RWPE1 (cell line): ENCODE measurements at places on chromosomes 4 and X.

- DNase-seq: no peak
Observed at GRCh38 chrX:106246511-106246910, 78.4 kb downstream of the PWWP3B start.

DNA sequence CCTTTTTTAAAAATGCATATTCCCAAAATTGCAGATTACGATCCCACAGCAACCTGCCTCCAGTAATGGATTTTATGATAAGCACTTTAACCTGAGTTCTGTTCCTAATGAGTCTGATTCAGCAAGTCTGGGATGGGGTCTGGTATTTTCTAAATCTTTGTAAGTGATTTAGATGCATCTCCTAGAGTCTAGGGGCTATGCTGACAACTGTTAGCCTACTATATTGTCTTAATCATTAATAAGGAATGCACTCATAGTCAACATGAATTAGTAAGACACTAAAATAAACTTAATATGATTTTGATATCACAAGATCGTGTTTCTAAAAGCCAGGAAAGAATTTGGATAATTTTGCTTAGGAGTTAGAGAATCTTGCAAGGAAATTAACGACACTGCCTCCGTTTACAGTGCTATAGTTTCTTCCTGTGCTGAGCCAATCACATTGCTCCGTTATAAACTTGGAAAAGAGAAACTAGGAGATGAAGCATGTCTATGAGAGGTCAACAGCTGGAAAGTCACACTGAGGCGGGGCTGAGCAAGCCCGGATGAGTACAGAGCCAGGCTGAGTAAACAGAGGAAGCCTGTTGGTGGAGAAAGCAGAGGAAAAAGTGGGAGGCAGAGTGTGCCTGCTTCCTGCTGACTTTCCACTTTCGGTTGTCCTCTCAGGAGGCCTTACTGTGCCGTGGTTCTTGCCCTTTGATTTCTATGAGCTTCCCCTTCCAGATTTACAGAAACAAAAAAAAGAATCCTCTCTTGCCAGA, 5.4 kb downstream of the SCARB2 start:
- DNase-seq: peak; percentile 65

- no peak for DNase-seq
Observed at GRCh38 chr4:55868581-55869090, 15.2 kb downstream of the EXOC1 start.

DNA sequence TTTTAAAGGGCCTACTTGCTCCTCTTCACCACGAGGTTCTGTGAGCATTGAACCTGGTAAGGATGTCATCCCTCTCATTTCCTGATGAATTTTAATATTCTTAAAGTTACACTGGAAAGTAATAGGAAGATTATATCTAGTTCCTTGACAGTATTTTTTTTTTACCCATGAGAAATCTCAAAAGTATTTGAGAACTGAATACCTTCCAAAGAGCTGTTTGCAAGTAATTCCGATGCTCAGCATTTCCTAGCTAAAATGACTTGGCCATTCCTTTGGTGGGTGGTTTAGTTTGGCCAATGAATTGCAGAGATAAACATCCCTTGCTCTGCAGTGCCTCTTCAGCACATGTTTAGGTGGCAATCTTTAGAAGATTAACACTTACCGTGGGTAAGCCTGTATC, 110.2 kb upstream of the WDR1 start:
- DNase-seq: no peak

DNA sequence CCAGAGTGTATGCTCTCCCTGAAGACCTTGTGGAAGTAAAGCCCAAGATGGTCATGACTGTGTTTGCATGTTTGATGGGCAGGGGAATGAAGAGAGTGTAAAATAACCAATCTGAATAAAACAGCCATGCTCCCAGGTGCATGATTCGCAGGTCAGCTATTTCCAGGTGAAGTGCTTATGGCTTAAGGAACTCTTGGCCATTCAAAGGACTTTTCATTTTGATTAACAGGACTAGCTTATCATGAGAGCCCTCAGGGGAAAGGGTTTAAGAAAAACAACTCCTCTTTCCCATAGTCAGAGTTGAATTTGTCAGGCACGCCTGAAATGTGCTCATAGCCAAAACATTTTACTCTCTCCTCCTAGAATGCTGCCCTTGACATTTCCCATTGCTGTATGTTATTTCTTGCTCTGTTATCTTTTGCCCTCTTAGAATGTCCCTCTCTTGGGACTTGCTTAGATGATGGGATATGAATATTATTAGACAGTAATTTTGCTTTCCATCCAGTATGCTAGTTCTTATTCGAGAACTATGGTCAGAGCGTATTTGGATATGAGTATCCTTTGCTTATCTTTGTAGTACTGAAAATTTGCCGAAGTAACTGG, 88.6 kb downstream of the PLS3 start:
- DNase-seq: peak; percentile 1

DNA sequence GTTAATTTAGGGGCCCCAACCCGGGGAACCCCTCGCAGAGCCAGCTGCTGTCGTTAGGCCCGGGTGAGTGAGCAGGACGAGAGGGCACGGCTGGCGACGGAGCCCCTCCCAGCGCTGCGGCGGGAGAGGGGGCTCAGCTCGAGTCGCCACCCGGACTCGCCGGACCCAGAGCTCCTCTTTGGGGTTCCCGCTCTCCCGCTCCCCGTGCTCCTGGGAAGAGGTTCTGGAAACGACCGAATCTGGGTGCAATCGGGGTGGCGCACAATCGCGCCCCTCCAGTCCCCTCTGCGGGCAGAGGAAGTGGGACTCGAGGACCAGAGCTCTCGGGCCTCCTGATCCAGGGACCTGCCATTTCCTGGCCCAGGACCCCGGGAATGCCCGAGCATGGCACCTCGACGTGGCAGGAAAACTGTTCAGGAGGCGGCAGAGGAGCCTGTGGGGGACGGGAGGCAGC, 37.3 kb upstream of the ARAF start:
- no peak for DNase-seq
